ENCODE measurements at places on chromosomes 11 and 22.

GRCh38 chr22:44892803-44893730 lies 116.7 kb downstream of the PHF21B start:
- no peak for DNase-seq

- DNase-seq, result no peak
Observed at GRCh38 chr11:45105984-45106375, 40.5 kb upstream of the PRDM11 start.

DNA sequence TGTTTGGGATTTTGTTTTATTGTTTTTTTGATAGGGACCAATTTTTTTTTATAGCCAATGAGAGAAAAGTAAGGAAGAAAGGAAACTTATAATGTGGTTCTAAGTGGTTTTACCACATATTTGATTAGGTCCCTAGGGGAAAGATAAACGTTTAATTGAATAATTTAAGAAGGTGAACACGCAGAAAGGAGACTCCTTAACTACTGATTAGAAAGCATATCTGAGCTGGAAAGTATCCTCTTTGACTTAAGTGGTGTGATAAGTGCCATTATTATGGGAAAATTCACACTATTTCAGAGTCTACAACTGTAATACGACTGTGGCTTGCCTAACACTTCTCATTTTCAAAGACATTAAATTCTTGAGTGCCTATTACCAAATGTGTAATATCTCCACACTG lies 106.5 kb upstream of the GRAMD1B start:
- DNase-seq, result no peak

- no peak for DNase-seq
Observed at GRCh38 chr22:28911777-28912669, 28.7 kb downstream of the ZNRF3 start.

GRCh38 chr22:29345932-29346331 lies 30.4 kb upstream of the RASL10A start:
- no peak for DNase-seq

- DNase-seq, result peak; percentile 27
Observed at GRCh38 chr11:123020968-123021367, 39.3 kb upstream of the BSX start.

- no peak for DNase-seq
Observed at GRCh38 chr11:86537541-86538222, 134.7 kb downstream of the ME3 start.

GRCh38 chr22:17348464-17349103 lies 20.7 kb upstream of the CECR2 start:
- DNase-seq, result no peak

DNA sequence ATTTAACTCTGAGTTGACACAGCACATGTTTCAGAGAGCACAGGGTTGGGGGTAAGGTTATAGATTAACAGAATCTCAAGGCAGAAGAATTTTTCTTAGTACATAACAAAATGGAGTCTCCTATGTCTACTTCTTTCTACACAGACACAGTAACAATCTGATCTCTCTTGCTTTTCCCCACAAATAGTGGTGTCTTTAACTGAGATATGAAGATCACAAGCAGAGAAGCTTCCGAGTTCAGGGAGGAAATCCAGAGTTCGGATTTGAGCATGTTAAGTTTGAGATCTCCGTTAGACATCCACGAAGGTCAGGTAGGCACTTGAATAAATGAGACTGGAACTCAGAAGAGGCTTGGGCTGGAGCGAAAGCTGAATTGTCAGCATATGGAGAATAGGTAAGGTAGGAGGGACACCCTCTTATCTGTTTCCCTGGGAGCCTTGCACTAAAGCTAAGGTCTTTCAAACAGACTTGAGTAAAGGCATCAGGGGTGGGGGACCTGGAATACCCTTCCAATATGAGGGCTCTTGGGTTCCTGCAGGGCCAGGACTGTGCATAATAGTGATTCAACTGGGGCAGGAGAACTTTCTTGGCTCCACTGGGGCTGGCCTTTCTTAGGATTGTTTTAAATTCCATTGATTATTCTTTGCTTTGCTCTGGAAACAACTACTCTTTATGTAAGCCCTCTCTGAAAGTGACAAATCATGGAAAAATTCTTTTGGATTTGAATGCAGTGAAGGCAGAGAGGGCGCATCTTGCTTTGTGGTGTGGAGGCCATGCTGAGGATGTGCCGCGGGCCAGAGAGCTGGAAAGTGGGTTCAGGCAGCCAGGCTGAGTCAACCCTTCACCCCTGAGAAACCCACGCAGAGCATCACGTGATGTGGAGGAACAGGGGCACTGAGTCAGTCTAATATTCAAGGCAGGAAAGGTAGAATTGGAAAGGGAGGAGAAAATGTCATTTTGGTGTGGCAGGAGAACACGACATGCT lies 62.7 kb upstream of the AMPD3 start:
- DNase-seq, result no peak

DNA sequence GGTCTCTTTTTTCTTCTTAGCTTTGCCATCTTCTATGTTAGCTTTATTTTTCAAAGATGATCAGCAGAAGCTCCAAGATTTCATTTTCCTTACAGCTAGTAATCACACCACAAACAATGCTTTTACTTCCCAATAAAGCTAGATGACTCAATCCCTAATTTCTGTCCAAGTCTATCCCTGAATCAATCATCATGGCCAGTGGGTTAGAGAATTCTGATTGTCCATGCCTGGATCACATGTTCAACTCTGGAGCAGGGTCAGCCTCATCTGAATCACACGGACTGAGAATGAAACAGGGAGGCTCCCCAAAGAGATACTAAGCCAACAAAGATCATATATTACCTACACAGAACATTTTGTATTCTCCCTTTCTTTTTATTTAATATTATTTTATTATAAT lies 79.6 kb downstream of the BBOX1 start:
- DNase-seq, result no peak

DNA sequence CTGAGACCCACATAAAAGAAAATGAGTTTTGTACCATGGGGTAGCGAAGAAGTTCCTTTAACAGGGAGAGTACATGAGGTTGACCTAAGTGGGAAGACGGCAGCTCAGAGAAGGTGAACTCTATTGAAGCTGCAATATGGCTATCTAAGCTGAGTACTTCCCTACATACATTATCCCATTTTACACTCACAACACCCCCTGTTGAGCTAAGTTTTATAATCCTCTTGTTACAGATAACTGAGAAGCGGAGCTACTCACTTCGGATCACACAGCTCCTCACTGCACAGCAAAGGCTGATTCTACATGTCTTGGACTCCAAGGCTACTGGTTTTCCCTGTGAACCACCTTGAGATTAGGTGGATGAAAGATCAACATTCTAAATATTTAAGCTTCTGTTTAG lies 8.2 kb upstream of the PIWIL4 start:
- no peak for DNase-seq

- DNase-seq, result no peak
Observed at GRCh38 chr22:44259366-44260215, 53.2 kb downstream of the SHISAL1 start.

DNA sequence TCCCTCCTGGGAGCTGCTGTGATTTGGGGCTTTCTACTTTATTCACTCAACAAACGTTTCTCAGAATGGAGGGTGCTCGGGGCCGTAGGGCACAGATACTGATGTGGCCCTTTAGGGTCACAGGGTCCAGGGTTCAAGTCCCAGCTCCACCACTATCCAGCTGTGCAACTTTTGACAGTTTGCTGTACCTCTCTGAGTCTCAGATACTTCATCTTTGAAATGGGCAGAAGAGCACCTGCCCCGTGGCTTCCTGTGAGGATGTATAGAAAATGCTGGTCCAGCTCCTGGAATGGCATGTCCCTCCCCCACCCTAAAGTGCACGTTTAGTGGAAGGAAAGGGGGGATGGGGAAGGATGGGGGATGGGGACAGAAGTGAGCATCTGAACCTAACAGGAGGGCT lies 21.9 kb upstream of the PRR5 start:
- no peak for DNase-seq

- DNase-seq, result peak; percentile 54
Observed at GRCh38 chr11:122655527-122656072, at the start of gene UBASH3B. TSS of gene UBASH3B (plus strand) at chr11:122655722. CDS start at chr11:122656050, 328 bp downstream.

GRCh38 chr11:32434356-32435151 lies 785 bp downstream of the WT1 start:
- no peak for DNase-seq

DNA sequence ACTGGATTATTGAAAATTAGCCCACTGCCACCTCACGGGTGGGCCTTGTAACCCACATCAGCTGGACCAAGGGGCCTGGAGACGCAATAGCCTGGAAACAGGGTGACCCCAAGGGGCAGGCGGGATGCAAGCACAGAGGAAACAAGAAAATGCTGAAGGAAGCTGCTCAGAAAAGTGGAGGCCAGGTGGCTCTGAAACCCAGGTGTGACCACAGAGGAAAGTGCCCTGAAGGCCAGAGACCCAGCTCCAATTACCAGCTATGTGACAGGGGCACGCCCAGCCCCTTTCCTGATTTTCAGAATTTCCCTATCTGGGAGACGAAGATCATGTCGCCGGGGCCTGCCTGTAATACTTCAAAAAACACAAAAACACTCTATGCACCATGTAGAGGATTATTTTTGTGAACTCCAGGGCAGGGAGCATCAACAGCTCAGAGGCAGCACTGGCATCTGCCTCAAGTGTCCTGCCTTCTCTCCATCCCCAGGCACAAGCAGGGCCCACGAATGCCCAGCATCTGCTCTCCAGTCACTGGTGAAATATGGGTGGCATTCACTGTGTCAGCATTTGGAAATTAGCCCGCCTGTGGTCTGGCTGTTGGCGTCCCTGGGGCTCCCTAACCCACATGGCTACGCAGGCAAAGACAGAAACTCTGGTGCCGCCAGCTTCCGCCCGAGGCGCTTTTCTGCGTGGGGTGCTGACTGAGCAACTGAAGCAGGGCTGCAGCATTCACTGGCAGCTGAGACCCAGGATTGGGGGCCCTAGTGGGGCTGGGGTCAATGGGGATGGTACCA lies 6.3 kb downstream of the KCNJ1 start:
- no peak for DNase-seq

GRCh38 chr11:118068206-118068944 lies 8.5 kb upstream of the TMPRSS4 start:
- DNase-seq, result peak; percentile 58

GRCh38 chr11:830295-831117 lies 2.2 kb upstream of the CD151 start:
- DNase-seq, result no peak

DNA sequence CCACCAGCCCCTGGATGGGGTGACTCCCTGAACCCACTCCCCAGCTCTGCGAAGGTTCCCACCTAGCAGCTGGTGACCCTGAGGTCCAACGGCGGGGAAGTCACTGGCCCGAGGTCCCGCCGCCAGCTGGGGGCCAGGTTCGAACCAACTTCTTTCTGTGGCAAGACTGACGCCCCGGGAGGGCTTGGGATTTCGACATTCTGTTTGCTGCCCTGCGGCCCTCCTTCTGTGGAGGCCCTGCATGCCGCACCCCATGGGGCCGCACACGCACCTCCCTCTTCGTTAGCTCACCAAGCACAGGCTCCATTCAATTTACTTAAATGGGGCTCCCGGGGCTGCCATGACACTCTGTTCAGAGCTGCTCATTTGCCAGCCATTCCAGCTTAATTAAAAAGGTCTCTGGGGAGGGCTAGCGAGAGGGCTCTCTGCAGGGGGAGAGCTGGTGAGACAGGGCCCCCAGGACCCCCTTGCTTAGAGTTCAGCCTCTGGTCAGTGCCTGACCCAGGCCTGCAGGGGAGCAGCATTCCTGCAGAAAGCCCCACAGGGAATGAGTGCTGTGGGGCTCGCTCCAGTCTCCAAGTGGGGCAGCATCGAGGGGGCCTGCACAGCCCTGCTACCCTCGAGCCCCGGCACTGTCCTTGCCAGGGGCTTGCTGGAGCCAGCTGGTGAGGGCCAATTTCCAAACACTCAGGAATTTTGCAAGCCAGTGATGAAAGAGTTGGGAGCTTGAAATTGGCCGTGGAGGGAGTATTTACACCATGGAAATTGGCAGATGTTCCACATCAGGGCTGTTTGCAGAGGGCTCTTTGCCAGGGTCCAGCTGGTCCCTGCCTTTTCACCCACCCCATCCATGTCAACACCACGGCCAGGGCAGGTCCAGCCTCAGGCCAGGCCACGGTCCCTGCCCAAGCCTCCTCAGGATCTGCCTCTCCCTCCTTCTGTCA lies 80.8 kb downstream of the CACNA1I start:
- no peak for DNase-seq

GRCh38 chr11:93143800-93144199 lies 54.0 kb downstream of the SLC36A4 start:
- DNase-seq, result no peak

- no peak for DNase-seq
Observed at GRCh38 chr11:109521571-109522086, 99.6 kb downstream of the C11orf87 start.

GRCh38 chr11:62435846-62436660 lies 17.2 kb downstream of the SCGB1A1 start:
- DNase-seq, result peak; percentile 74

GRCh38 chr22:45318168-45318557 lies 8.4 kb downstream of the FAM118A start:
- peak; percentile 57 for DNase-seq

GRCh38 chr11:47589977-47590861 lies 3.7 kb downstream of the FAM180B start:
- DNase-seq, result no peak

GRCh38 chr11:19332476-19332875 lies 91.7 kb upstream of the E2F8 start:
- DNase-seq, result no peak

DNA sequence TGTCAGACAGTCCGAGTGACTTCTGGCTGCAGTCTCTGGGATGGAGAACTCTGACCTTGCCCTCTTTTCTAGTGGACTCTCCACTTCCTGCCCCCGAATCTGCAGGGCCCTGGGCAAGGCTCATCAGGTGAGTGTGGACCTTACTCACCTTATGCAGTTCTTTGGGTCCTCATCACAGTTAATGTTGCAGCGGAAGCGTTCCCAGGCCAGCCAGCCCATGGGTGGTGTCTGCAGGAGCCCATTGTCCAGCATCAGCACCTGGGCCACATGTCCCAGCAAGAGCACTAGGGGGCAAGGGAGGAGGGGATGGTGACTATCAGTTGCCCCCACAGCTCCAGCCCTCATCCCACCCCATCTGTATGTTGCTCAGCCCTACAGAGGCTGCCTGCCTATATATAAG lies 2.3 kb downstream of the NAGA start:
- no peak for DNase-seq

GRCh38 chr11:8573777-8574176 lies 20.3 kb downstream of the STK33 start:
- no peak for DNase-seq

- DNase-seq, result no peak
Observed at GRCh38 chr11:88284336-88285050, 53.0 kb downstream of the CTSC start.

DNA sequence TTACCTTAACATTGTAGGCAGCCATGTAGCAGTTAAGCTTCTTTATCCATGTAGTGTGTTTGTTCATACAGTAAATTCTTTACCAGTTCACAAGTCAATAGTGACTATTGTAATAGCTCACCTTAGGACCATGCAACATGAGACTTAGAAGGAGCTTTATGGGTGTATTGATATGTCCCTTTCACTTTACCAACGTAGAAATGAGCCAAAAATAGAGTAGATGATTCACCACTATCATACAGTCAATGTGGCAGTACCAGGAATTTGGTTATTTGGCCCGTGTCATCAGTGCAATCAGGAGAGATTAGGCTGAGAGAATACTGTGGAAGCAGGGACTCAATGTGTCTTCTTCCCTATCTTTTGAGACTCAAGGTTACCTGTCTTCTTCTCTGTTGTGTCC lies 4.7 kb downstream of the ZDHHC13 start:
- no peak for DNase-seq

GRCh38 chr22:24331468-24332440 lies 61.1 kb downstream of the SPECC1L start:
- peak; percentile 16 for DNase-seq
